ENCODE measurements at places on chromosomes 1 and 21. TPM values are rescaled to one million over a fixed set of nuclear protein-coding genes. Genes with fewer than 3 reads are reported as not detected.

ALPL gene
- 13.1 TPM for total RNA-seq

TTC34 gene
- 0.59 TPM for total RNA-seq

MPL gene
- 0.40 TPM for total RNA-seq

- DNase-seq: no peak
Measured at GRCh38 chr1:207067665-207068064, 14.6 kb downstream of the PFKFB2 start.

- no peak for DNase-seq
Measured at GRCh38 chr1:236705771-236706170, 19.5 kb downstream of the ACTN2 start.

GRCh38 chr1:197685785-197686184 lies 89.5 kb downstream of the DENND1B start:
- DNase-seq: no peak

DNA sequence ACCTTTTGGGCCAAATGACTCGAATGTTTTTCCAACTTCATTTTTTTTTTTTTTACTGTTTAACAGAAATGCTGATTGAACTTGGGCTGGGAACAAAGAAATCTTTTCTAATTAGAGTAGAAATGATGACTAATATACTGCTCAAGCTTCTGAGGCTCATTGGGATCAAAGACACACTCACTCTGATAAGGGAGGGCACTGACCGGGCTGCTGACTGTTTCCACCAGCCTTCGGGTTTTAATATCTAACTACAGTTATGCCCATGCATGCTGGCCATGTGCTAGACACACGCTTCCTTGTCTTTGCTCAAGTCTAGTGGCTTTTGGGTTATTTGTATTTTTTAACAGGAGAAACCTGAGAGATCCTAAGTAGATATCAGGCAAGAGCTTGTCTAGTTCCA lies 16.8 kb downstream of the ZBTB18 start:
- DNase-seq: no peak

- DNase-seq: no peak
Measured at GRCh38 chr1:224213438-224214119, 30.5 kb downstream of the DEGS1 start.

GRCh38 chr1:232628335-232629249 lies 1.3 kb downstream of the SIPA1L2 start:
- no peak for DNase-seq

- DNase-seq: no peak
Measured at GRCh38 chr1:6142036-6142621, 38.0 kb downstream of the CHD5 start.

- no peak for DNase-seq
Measured at GRCh38 chr1:228190182-228190581, 17.7 kb upstream of the OBSCN start.

DNA sequence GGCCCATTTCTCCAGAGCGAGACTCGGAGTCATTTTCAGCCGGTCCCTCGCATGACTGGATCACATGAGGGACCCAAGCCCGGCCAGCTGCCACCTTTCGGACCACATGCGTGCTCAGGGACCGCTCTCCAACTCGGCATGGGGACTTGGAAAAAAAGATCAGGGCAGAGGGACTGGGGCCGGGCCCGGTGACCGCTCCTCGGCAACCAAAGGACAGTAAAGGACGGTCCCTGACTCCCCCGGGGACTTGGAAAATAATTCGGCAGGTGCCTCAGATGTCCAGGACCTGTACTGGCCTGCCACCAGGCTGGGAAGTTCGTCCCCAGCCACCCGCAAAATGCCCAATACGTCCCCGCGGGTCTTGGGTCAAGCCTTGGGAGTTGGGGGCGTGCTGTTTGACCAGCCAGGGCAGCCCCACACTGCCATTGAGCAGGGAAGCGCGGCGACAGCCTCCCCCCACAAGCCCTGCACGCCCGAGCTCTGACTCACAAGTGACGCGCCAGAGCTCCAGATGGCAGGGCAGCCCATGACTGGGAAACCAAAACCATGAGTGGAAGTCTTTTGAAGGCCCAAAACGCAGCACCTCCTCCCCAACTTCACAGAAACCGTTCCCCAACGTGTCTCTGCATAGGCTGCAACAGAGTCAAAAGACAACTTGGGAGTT lies 134.5 kb downstream of the LIPI start:
- DNase-seq: no peak

DNA sequence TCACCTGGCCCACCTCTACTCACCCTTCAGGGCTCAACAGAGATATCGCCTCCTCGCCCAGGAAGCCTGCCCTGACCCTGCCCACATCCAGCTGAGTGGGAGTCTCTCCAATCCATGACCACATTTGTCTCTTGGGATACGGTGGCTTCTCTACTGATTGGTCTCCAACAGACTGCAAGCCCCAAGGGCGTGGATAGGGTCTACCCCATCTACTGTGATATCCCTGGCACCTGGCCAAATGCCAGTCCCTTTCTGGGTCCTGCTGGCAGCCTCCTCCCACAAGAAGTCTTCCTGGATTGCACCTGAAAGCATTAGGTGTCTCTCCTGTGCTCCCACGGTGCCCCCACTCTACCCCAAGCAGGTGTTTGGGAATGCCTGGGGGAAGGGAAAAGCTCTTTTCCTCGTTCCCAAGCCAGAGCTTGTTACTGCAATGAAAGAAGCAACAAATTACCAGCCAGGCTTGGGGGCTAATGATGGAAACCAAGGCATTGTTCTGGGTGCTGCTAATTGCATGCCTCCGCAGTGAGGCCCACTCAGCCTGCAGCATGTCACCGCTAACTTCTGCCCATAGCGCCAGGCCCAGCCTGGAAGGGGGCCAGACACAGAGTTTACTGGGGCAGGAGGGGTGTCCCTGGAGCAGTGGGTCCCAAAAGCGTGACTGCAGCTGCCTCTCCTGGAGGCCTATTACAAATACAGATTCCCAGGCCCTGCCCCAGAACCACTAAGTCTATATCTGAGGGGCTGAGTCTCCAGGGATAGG lies 90.7 kb upstream of the IFFO2 start:
- DNase-seq: peak; percentile 10

- DNase-seq: no peak
Measured at GRCh38 chr1:225479341-225479740, 51.5 kb upstream of the LBR start.

GRCh38 chr1:89567797-89568196 lies 43.2 kb downstream of the LRRC8B start:
- no peak for DNase-seq

DNA sequence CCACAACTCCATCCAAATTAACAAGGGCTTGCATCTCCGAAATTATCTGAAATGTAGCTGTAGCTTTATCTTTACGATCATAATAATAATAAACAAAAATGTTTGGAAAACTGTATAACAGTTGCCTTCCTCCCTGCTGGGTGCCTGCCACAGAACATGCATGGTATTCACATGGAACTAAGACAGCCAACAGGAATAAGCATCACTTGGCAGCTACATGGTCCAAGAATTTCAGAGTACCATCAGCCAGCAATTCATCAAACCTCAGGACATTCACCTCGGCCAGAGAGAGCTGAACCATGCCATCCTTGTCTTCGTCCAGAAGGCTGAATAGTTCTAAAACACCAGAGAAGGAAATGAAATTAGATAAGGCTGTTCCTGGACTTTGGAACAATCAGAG lies 122.7 kb downstream of the CAPN8 start:
- DNase-seq: no peak

Measured in left ventricle myocardium superior (tissue), 1 donor.